Bone marrow (tissue), 2 donors: ENCODE measurements at places on chromosomes 3 and 15.

DNA sequence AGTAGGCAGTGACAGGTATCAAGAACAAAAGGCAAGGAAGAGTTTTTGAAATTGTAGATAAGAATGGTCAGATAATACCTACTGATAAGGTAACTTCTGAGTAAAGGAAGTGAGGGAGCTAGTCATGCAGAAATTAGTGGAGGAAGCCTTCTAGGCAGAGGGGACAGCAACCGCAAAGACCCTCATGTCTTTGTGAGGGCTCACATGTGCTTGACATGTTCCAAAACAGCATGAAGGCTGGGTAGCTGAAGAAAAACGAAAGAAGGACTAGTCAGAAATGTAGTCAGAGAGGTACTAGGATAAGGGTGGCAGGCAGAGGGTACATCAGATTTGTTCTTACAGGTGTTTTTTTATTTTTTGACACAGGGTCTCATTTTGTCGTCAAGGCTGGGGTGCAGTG, 5.3 kb downstream of the SIN3A start:
- DNase-seq = no peak

GRCh38 chr15:101145362-101145761, 106.5 kb downstream of the CHSY1 start:
- no peak for DNase-seq

- no peak for DNase-seq
Measured at GRCh38 chr15:62578546-62578945, 413.5 kb upstream of the C2CD4B start.

DNA sequence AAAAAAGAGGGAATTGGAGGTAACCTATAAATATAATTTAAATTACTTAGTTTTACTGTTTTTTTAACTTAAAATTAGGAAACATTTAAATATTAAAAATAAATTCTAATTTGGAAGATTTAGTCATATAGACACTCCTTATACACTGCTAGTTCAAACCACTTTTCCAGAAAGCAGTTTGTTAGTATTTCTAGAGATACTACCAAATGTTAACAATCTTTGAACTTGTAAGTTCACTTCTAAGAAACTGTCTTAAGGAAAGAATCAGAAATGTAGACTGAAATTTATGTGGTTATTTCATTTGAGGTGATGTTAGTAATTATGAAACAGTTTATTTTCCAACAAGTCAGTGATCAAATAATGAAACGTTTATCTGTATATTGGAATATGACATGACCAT, 22.7 kb downstream of the CTDSPL2 start:
- no peak for DNase-seq

DNA sequence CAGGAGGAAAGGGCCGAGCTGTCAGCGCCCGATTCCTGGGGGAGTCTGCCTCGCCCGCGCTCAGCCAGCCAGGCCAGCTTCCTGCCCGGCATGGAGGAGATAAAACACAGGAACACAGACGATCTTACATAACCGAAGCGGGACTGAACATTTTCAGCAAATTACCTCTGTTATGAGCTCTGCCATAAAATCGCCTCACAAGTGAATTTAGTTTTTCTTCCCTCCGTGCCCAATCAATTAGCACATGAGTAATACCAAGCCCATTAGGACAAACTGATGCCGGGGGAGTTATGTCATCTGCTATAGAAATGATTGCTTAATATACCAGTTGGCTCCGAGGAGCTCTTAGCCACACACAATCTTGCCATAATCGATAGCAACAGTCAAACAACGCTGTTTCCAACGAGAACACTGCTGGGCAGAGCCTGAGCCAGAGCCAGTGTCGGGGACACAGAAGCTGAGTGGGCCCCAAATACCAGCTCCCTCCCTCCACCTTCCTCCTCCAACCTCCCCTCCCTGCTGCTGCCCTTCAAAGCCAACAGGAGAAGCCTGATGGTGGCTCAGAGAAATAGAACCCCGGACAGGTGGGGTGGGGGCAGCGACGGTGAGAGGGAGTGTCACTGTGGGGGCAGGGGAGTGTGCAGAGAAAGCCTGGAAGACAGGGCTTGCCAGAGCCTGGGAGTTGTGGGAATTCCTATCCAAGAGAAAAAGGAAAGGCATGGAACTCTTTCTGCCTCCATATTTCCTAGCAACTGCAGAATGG, 279.4 kb upstream of the TLE3 start:
- no peak for DNase-seq

DNA sequence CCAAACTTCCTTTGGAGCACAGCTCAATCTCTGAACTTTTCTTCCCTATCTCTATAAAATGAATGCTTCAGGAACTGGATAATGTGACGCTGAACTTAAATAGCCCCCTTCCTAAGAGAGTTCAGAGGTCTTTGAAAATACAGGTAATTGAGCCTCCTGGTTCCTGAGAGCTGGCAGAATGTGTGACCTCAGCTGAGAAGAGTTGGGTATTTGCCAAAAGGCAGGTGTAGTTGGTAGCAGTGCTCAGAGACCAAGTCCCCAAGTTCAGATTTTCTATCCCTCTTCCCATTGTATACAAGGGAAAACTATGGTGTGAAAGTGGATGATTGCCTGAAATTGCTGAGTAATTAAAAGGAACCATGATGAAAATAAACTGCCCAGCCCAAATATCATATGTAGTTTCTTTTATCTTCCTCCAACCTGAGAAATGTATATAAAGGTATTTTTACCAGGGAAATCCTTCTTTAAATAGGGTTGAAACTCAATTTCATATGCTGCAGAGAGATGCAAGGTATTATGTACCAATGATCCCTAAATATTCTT, 154.6 kb upstream of the ICE2 start:
- DNase-seq = no peak
